Subcutaneous adipose tissue (tissue), 4 donors: ENCODE measurements at places on chromosomes 6 and 20. TPM values are rescaled to one million over a fixed set of nuclear protein-coding genes. Genes with fewer than 3 reads are reported as not detected.

The NFATC2 gene
- 6.5 TPM for total RNA-seq

The LRRC1 gene
- total RNA-seq = 28.3 TPM

The EDN1 gene
- total RNA-seq = 7.7 TPM

The PDSS2 gene
- total RNA-seq = 8.7 TPM

The AKAP12 gene
- total RNA-seq = 454 TPM

The MYMX gene
- total RNA-seq = 2.6 TPM

The SSTR4 gene
- total RNA-seq = not detected

The CTAGE9 gene
- not detected for total RNA-seq

The SLC25A27 gene
- 32.6 TPM for total RNA-seq

The PRDM13 gene
- total RNA-seq = not detected

The ZSCAN23 gene
- 1.8 TPM for total RNA-seq
